LHCN-M2 (cell line): ENCODE measurements at places on chromosomes 6 and 20. TPM values are rescaled to one million over a fixed set of nuclear protein-coding genes. Genes with fewer than 3 reads are reported as not detected.

Gene UBD
- not detected in 2 replicates for total RNA-seq

Gene OSTM1
- total RNA-seq, result 57.8 and 121 TPM in 2 replicates

Gene MCCD1
- total RNA-seq, result not detected in 2 replicates

Gene TFAP2A
- total RNA-seq, result 0.06 and 0.29 TPM in 2 replicates

Gene SLC35D3
- not detected in 2 replicates for total RNA-seq

Gene TREM1
- total RNA-seq, result 0.32 and 0.52 TPM in 2 replicates

Gene MAP7
- 0.06 TPM in 2 replicates for total RNA-seq

Gene FABP7
- total RNA-seq, result not detected in 2 replicates

Gene HCRTR2
- total RNA-seq, result not detected in 2 replicates

Gene TNXB
- total RNA-seq, result under 0.01 and 0.06 TPM in 2 replicates

Gene TUBB
- 1,379 and 1,474 TPM in 2 replicates for total RNA-seq

Gene PTPRT
- total RNA-seq, result not detected in 2 replicates

Gene LSM2
- 78.7 and 88.2 TPM in 2 replicates for total RNA-seq

Gene SFTA2
- total RNA-seq, result not detected in 2 replicates

Gene SDCBP2
- 1.5 and 2.9 TPM in 2 replicates for total RNA-seq

Gene MYLK2
- 0.29 and 0.71 TPM in 2 replicates for total RNA-seq

Gene KIF13A
- 32.5 and 37.4 TPM in 2 replicates for total RNA-seq

Gene OR2B6
- not detected in 2 replicates for total RNA-seq

Gene OR2H2
- not detected in 2 replicates for total RNA-seq

Gene CPXM1
- not detected in 2 replicates for total RNA-seq

Gene GSTA3
- total RNA-seq, result not detected in 2 replicates

Gene RSPH4A
- 0.26 and 0.57 TPM in 2 replicates for total RNA-seq

Gene CCDC170
- 0.06 TPM in 1 of 2 replicates, not detected in the other for total RNA-seq

Gene FOXA2
- not detected in 2 replicates for total RNA-seq

Gene TMEM217
- 0.40 and 0.51 TPM in 2 replicates for total RNA-seq

Gene ZBTB2
- 12.5 and 14.1 TPM in 2 replicates for total RNA-seq

Gene HLA-DQB1
- total RNA-seq, result not detected in 2 replicates

Gene NAA20
- 39.1 and 59.8 TPM in 2 replicates for total RNA-seq

Gene BANF2
- total RNA-seq, result not detected in 2 replicates

Gene NMBR
- total RNA-seq, result not detected in 2 replicates

Gene HCK
- not detected in 2 replicates for total RNA-seq

Gene SAMD3
- not detected in 2 replicates for total RNA-seq

Gene ARG1
- not detected in 2 replicates for total RNA-seq

Gene LY6G5C
- 1.4 and 3.2 TPM in 2 replicates for total RNA-seq

Gene MUC22
- total RNA-seq, result not detected in 2 replicates

Gene RAET1G
- 1.2 and 1.3 TPM in 2 replicates for total RNA-seq

Gene EPB41L2
- 18.1 and 26.2 TPM in 2 replicates for total RNA-seq

Gene TCFL5
- 13.8 and 15.6 TPM in 2 replicates for total RNA-seq

Gene ZBTB12
- 1.2 and 3.0 TPM in 2 replicates for total RNA-seq

Gene CDSN
- not detected in 2 replicates for total RNA-seq

Gene SYCP2L
- 0.06 TPM in 1 of 2 replicates, not detected in the other for total RNA-seq

Gene PHACTR3
- 0.63 TPM in 1 of 2 replicates, not detected in the other for total RNA-seq

Gene SLC22A1
- 0.17 and 0.19 TPM in 2 replicates for total RNA-seq

Gene TRIM31
- total RNA-seq, result not detected in 2 replicates

Gene GHRH
- not detected in 2 replicates for total RNA-seq

Gene SLC25A27
- 0.58 and 2.1 TPM in 2 replicates for total RNA-seq

Gene REM1
- not detected in 2 replicates for total RNA-seq

Gene NOTCH4
- 0.26 and 1.1 TPM in 2 replicates for total RNA-seq

Gene RRAGD
- 0.06 and 0.63 TPM in 2 replicates for total RNA-seq
